ENCODE measurements at places on chromosomes 2 and 18. TPM values are rescaled to one million over a fixed set of nuclear protein-coding genes. Genes with fewer than 3 reads are reported as not detected.

- peak; percentile 47 for DNase-seq
Observed at GRCh38 chr2:222813177-222813843, 47.5 kb upstream of the ACSL3 start.

GRCh38 chr18:32511147-32511546 lies 40.5 kb upstream of the GAREM1 start:
- no peak for DNase-seq

- DNase-seq, result no peak
Observed at GRCh38 chr2:218065239-218066006, 3.6 kb upstream of the RUFY4 start.

DNA sequence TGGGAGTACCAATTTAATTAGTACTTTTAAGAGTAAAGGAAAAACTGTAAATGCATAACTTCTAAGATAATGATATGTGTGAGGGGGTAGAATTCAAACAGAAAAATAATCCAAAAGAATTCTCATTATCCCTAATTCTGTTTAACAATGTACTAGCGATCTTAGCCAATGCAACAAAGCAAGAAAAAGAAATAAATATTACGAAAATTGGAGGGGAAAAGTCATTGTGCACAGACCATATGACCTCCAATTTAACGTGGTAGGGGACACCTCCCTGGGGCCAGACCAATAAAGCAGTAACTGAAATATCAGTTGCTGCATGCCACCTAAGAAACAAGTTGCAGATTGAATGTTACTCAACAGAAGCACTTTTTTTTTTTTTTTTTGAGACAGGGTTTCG lies 25.9 kb upstream of the PEX13 start:
- no peak for DNase-seq

DNA sequence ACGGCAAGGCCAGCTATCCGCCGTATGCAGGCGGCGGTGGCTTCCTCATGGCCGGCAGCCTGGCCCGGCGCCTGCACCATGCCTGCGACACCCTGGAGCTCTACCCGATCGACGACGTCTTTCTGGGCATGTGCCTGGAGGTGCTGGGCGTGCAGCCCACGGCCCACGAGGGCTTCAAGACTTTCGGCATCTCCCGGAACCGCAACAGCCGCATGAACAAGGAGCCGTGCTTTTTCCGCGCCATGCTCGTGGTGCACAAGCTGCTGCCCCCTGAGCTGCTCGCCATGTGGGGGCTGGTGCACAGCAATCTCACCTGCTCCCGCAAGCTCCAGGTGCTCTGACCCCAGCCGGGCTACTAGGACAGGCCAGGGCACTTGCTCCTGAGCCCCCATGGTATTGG lies 3.1 kb downstream of the B3GNT7 start:
- DNase-seq, result no peak

DNA sequence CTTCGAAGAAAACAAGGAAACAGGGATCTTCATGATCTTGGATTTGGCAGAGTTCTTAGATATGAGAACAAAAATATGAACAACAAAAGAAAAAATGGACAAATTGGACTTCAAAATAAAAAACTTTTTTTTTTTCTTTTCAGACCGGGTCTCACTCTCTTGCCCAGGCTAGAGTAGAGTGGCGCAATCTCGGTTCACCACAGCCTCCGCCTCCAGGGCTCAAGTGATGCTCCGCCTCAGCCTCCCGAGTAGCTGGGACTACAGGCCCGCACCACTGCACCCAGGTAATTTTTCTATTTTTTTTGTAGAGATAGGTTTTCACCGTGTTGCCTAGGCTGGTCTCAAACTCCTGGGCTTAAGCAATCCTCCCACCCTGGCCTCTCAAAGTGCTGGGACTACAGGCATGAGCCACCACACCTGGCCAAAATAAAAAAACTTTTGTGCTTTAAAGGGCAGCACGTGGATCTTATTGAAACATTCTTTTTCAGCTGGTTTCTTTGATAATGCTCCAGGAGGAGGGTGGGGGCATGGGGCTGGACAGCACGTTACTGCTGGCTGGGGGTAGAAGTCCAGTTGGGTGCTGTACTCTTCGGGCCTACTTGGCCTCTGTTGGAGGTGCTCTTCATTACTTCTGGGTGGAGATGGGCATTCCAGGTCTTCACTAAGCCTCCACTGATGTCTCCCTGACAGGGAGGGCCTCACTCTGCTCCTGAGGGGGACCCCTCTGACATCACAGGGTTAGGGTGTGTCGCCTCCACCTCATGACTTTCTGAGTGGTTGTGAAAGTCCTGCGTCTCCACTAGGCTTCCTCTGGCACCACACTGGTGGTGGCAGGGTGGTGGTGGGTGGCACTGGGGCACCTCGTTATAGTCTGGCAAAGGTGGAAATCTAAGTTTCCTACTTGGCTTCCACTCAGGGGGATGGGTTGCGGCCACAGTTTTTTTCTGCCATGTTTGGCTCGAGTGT lies 150.5 kb upstream of the XPO1 start:
- no peak for DNase-seq

- no peak for DNase-seq
Observed at GRCh38 chr18:69588301-69588700, 187.6 kb downstream of the DOK6 start.

The UGT1A5 gene
- total RNA-seq, result 0.53 TPM

The CCDC121 gene
- 0.81 TPM for total RNA-seq

The PLA2R1 gene
- total RNA-seq, result 10.8 TPM

The LINC00305 gene
- not detected for total RNA-seq

The G6PC2 gene
- total RNA-seq, result not detected

The DCAF17 gene
- total RNA-seq, result 17.1 TPM

Data from foreskin keratinocyte (primary cell).